IPS DF 6.9 (cell line): ENCODE measurements at places on chromosomes 2 and 18.

DNA sequence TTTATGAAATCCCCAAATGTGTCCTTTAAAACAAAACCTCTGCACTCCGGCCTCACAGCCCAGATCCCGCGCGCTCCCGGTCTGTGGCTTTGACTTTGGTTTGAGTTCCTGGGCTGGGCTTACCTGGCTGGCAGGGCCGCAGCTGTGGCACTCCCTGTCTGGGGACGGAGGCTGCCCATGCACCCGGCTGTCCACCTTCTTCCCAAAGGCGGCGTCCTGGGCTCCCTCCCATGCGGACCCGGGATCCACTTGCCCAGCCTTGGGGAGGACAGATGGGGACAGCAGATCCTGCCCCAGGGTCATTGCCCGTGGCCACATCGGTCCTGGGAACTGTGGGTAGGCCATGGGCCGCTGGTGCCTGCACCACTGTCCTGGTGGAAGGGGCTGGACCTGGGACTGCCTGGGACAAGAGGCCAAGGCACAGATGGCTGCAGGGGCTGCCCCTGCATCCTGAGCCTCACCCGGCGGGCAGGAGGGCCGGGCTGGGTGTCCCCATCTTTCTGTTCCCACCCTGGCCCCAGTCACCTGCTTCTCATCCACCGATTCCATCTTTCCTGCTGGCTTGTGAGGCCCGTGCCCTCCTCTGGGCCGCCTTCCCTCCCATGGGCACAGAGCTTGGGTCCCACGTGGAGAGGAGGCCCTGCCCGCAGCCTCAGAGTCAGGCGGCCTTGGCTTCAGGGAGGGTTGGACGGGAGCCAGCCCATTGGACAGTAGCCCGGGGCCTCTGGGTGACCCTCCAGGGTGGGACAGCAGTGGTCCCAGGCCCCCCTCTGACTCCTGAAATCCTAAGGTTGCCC is 27.7 kb downstream of the NFATC1 start:
- DNase-seq, result no peak

- DNase-seq, result no peak
Measured at GRCh38 chr2:221429741-221430491, 142.2 kb downstream of the EPHA4 start.

DNA sequence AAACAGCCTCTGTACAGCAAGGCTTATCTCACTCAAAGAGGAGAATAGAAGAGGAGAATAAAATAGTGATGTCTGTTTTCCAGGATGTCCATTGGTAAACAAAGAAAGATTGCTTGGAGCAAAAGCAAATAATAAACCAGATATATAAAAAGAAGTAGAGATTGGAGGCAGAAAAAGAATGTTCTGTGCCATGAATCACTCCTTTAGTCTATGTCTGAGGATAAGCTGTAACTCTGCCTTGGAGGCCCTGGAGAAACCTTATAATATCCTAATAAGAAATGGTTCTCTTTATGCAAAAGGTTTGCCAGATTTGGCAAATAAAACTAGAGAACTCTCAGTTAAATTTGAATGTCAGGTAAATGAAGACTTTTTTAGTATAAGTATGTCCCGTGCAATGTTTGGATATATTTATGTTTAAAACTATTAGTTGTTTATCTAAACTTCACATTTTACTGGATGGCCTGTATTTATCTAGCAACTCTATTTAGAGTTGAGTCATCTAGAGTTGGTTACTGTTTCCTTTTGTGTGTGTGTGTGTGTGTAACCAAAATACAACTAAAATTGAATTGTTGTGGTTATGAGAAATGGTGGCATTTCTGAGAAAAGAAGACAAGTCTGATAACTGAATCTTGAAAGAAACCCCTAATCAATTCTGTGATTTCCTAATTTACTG is 510.3 kb upstream of the SETBP1 start:
- DNase-seq, result no peak

DNA sequence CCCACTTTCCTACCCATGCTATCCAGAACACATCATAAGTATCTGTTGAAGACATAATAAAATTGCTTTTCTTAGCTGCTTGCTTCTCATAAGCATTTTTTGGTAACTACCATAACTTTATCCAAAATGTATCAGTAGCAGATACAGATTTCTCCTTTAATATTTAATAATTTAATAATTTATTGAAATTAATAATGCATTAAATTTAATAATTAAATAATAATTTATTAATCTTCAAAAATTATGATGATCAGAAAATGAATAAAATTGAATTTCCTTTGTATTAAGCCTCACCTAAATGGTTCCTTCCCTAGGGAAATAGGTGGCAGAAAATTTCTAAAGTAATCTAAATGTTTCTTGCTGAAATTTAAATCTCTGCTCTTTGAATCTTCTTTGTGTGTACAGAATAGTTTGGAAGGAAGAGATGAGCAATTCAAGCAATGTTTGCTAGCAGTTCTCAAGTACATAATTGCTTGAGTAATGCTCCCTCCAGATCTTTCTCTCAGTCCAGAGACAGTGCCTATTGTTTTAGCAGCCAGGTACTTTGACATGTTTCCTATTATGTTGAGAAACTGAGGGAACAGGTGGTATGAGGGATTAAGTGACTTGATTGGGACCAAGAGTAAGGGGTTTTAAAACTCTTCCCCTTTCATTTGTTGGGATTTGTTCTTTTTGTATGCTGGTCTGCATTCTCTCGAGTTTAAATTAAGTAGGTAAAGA is 123.1 kb upstream of the CYP26B1 start:
- DNase-seq, result no peak

DNA sequence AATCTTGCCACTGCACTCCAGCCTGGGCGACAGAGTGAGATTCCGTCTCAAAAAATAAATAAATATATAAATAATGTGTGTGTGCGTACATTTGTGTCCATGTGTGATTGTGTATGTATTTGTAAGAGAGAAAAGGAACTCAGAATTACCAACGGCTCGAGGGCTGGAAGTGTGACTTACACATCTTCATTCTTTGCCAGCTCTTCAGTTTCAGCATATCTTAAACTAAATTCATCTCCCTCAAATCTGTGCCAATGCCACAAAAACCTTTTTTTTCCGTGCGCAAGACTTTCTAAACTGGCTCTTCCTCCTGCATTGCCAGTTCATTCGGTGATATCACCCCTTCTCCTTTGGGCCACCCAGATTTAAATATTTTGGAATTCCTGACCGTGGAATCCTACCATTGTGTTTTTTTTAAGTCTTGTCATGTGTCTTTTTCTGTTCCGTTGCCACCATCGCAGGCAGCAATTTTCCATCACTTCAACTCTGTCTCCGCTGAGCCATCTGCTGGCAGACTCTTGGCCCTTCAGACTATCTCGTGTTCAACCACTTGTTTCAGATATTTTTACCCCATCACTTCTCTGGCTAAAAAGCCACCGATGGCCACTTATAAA is 77.0 kb upstream of the ZNF532 start:
- DNase-seq, result no peak

DNA sequence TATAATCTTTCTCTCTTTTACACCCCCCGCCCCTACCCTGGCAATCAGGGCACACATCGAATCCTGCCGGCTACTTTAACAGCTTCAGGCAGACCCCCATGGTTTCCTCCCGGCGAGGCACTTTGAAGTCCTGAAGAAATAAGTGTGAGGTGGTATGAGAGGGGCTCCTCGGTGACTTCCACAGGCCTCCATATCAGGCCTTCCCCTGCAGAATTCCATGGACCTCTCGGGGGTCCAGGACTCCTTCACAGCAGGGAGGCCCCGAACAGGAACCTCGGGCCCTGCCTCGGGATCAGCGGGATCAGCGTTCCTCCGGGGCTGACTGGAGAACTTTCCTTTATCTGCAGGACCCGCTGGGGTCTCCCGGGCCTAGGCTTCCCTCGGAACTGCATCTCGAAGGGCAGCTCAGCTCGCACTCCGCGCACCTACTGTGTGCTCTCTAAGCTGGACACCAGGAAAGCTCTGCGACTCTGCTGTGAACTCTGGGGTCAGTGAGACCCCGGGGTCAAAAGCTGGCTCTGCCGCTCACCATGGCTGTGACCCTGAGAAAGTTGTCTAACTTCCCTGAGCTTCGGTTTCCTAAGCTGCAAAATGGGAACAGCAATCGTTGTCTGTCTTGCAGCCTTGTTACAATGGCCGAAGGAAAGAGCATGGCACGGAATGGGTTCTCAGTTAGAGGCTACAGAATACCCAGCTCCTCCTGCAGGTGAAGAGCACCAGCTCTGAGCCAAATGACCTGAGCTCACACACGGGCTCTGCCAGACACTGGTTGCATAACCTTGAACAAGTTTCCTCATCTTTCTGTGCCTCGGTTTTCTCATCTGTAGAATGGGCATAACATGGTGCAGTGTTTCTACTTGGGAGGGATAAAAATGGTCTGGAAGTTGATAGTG is 97.4 kb upstream of the ID2 start:
- no peak for DNase-seq

- no peak for DNase-seq
Measured at GRCh38 chr2:215602997-215603396, 167.1 kb upstream of the FN1 start.

- no peak for DNase-seq
Measured at GRCh38 chr2:75666911-75667310, 20.3 kb downstream of the MRPL19 start.

DNA sequence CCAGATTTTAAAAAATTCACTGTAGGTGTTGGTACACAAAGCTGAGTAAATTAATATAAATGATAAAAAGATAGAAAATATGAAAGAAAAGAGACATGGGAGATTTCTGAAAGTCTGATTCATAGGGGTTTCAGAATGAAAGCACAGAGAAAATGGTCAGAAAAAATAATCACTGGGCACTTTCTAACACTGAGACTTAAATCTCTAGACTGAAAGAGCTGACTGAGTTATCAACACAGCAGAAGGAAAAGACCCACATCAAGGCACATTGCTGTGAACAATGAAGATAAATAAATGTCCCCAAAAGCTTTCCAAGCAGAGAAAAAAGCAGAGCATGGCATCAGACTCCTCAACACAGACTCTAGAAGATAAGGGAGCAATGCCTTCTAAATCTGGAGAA is 277.2 kb downstream of the BCL2 start:
- no peak for DNase-seq

DNA sequence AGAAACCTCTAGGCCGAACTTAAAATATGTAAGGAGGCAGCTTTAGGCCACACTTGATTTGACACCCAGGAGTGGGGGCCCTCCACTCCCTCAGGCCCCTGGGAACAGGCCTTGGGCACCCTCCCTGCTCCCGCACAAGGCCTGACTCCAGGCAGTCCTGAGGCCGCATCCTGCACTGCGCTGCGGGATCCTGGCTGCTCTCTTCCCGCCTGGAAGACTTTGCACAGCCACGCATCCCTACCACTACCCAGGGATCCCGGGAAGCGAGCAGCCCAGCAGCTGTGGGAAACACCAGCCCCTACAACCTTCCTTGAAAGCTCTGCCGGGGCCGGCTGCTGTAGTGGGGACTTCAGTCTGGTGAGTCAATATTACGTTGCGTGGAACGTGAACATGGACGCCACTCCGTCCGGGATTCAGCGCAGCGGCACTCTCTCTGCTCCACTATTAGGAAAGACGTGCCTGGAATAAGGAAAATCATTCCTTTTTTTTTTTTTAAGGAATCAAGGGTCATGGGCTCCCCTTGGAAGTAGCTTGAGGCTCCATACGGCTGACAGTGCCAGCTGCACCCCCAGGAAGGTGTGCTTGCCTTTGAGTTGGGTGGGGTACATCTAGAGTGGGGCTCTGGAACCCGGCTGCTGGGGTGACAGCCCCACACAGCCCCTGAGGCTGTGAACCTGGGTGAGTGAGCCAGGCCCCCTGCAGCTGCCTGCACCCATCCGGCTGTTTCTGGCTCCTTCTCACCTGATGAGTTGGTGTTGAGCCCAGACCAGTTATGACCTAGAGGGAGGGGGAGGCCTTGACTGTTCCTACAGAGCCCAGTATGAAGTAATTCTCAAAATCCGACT is 119.2 kb upstream of the TMEM18 start:
- DNase-seq, result no peak

DNA sequence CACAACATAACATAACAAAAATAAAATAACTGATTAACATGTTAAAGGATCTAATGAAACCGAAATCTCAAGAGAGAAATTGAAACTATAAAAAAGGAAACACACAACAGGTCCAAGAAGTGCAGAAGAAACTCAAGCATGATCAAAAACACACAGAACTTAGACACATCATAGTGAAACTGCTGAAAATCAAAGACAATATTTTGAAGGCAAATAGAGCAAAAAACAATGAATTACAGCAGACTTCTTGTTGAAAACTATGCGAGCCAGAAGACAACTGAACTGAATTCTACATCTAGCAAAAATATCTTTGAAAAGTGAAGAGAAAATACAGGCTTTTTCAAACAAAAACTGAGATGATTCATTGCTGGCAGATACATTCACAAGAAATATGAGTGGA is 61.3 kb downstream of the UGP2 start:
- DNase-seq, result no peak

- no peak for DNase-seq
Measured at GRCh38 chr18:8601277-8602032, 7.8 kb upstream of the RAB12 start.

GRCh38 chr18:31042406-31043181 is at the start of gene DSC3:
TSS of gene DSC3 (minus strand) at chr18:31042742. CDS start at chr18:31042660, 82 bp downstream.
- no peak for DNase-seq

- DNase-seq, result no peak
Measured at GRCh38 chr18:41982942-41983660, 28.1 kb downstream of the PIK3C3 start.

- DNase-seq, result no peak
Measured at GRCh38 chr2:29182334-29182733, 67.1 kb downstream of the CLIP4 start.

DNA sequence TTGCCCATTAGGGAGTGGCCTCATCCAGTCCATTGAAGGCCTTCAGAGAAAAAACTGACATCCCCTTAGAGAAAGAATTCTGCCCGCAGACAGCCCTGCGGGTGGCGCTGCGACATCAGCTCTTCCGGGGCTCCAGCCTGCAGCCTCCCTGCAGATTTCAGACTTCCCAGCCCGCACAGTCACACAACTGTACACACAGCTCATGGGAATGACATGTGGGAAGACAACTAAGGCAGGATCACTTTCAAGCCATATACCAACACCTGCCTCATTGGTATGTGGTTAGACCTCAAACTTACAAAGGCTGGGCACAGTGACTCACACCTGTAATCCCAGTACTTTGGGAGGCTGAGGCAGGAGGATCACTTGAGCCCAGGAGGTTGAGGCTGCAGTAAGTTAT is 24.8 kb upstream of the TUBB6 start:
- DNase-seq, result no peak

- no peak for DNase-seq
Measured at GRCh38 chr2:20351555-20352229, 1.0 kb upstream of the PUM2 start.

DNA sequence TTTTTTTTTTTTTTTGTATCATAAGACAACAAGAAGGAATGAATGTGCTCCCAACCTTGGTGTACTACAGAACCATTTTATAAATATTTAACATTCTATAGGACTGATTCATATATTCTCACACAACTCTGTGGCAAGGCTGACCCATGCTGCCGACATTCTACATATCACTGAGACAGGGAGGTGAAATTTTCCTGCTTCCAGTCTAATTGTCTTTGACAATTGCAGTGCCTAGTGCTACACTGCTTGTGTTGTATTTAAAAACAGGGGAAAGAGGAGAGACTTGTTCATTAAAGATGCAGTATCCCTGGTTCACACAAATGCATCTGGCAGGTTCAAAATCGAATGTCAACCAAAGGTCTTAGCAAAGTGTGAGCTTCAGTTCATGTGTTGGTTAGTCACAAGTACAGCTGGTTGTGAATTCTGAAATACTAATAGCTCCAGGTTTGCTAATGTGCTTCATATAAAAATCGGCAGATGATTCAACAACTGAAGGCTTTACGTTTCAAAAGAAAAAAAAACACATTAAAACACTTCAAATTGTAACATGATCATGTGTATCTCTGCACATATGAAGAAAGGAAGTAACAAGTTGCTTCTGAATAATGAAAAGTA is 130.8 kb downstream of the FIGN start:
- no peak for DNase-seq

- peak; percentile 73 for DNase-seq
Measured at GRCh38 chr2:49490710-49491109, 336.4 kb upstream of the FSHR start.
